AG20443 (cell line): ENCODE measurements at places on chromosomes 5 and 9.

DNA sequence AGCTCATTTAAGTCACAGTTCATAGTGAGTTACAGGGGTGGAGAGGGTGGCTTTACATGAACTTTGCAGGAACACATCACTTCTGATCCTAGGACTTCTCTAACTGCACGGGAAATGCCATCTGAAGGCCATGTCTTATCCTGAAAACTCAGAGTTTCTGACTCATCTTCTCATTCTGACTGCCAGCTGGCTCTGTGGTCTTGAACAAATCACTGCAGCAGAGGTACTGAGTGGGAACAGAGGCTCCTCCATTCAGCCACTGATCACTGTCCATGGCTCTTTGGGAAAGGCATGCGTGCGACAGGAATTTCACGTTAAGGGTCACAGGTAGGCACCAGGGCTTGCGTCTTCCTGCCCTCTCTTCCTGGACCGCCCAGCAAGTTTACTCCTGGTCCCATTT is 114.6 kb upstream of the LRRTM2 start:
- DNase-seq, result peak; percentile 79

- no peak for DNase-seq
Measured at GRCh38 chr5:40853632-40854192, 12.5 kb downstream of the CARD6 start.

- no peak for DNase-seq
Measured at GRCh38 chr9:86303316-86303975, 21.1 kb upstream of the ISCA1 start.

DNA sequence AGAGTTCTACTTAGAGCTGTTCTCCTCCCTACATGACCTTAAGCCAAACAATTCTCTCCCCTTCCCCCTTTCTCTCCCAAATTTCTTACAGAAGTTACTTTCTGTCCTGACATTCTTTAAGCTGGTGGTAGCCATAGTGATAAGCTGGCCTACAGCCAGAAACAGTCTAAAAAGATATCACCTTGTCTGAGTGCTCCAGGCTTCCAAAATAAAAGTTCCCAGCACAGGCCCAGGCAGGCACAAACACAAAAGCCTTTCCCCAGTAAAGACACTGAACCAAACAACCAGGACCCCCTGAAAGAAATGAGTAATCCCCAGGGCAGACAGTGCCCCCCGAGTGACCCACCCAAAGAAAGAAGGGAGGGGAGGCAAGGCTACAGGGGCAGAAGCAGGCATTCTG is 19.2 kb downstream of the SIL1 start:
- DNase-seq, result peak; percentile 10

DNA sequence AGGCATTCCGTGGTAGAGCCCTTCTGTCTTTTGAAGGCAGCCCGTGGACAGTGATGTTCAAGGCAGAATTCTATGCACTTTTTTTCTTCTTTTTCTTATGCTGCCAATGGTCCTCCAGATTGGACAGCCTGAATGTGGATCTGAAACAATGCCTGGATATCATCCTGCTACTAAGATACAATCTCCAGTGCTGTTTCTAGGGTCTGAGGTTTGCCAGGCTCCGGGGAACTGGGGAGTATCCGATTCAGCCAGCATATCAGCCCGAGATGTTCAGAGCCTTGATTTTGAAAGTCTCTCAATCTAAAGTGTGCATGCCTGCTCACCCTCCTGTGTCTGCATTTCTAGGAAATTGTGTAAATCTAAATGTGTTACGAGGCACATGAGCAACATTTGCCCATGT is 103.8 kb upstream of the WWC1 start:
- no peak for DNase-seq

- no peak for DNase-seq
Measured at GRCh38 chr9:113503131-113503541, 39.6 kb downstream of the RGS3 start.

DNA sequence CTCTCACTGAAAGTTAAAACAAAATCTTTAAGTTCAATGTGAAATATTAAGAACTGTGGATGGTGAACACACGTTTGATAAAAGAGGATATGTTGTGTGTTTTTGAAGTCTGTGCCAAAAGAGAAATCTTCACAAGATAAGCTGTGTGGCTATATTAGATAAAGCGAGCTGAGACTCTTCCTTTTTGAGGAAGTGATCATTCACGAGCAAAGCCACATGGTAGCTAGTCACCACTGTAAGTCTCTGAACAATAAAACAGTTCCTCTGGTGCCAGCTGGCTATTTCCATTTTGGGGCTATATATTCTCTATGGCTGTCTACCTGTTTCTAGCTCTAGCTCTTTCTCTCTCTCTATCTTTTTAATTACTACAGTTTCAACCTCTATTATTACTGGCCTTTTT is 1849.2 kb upstream of the C9orf72 start:
- no peak for DNase-seq

DNA sequence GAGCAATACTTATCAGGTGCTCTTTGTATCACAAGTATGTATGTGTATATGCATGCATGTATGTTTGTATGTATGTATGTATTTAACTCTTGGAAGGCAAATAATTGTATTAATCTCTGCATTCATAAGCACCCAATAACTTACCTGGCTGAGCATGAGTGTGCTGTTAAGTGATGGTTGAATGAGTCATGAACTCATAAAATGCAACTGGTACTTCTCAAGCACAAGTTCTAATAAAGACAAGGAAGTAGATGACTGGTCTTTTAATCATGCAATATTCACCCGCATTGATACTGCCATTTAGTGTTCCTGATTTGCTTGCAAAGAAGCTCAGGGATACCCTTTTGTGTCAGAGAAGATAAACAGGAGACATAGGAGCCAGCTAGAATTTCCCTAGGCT is 204.9 kb upstream of the TRPM3 start:
- DNase-seq, result no peak

DNA sequence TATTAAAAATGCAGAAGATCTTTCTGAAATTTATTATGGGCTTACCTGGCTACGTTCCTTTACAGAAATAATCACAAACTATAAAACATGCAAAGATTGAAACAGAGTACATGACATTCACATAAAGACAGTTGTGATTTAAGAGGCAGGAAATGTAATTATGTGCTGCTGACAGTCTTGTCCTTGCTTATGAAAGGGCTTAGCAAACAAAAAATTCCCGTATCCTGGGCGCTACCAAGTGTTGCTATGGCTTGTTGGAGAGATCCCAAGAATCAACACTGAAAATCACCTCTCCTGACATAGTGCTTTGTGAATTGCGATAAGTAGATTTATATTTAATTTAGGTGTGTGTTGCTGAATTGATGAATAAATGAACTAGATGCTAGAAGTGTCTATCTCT is 352.5 kb upstream of the C9orf72 start:
- no peak for DNase-seq

GRCh38 chr5:74623006-74623611 is 17.4 kb downstream of the ENC1 start:
- DNase-seq, result no peak

DNA sequence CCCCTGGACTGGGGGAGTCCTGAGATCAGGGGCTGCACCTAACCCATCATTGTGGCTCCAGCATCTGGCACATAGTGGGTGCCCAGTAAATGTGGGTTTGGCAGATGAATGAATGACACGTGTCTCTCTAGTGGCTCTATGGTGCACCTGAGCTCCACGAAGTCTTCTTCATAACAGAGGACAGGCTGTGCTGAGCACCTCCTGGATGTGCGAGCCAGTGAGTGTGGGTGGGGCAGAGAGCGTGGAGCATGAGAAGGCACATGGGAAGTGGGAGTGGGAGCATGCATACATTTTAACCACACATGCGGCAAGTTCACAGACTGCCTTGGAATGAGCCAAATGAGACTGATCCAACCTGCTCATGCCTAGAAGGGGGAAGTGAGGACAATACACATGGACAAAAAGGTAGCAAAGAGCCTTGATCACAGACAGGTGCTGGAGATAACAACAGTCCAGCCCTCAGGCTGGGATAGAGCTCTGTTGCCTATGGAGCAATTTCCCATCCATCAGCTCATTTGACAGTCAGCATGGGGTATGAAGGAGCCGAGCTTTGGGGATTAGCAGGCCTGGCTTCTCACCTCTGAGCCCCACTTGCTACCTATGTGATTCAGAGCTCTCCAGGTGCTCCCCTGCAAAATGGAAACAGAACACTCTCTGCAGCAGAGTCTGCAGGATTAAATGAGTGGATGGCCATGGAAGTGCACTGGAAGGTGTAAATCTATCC is 76.2 kb upstream of the TBC1D2 start:
- no peak for DNase-seq

GRCh38 chr9:72363236-72363635 is 1.8 kb downstream of the ZFAND5 start:
- no peak for DNase-seq

GRCh38 chr5:103435136-103435889 is 127.3 kb downstream of the NUDT12 start:
- DNase-seq, result no peak

DNA sequence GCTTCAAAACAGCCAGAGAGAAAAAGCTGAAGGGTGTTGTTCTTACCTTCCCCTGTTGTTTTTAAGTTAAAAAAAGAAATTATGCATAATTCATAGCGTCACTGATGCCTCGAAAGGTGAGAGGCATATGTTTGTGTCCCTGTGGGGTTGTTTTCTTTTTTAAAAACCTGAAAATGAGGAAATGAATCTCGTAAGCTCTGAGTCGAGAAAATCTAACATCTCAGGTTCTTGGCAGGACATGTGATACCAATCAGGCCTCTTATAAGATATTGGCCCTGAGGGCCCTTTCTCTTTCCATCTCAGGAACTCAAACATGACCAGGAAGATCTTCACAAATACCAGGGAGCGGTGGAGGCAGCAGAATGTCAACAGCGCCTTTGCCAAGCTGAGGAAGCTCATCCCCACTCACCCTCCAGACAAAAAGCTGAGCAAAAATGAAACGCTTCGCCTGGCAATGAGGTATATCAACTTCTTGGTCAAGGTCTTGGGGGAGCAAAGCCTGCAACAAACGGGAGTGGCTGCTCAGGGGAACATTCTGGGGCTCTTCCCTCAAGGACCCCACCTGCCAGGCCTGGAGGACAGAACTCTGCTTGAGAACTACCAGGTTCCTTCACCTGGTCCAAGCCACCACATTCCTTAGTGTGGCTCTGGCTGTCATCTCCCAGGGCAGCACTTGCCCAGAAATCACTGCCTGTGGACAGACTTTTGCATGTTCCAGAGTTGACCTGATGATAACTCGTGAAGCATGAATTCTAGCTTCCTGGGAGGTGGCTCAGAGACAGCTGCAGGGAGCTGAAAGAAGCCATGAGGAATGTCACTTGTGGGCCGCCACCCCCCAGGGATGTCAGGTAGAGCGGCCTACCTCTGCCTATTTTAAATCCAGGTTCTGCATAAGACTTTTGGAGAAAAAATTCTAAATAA is at the start of gene TAL2:
Gene TAL2, plus strand, starts transcription at position 274 of the 921 bp plus-strand sequence. Its CDS starts 40 bp downstream, at position 314.
- no peak for DNase-seq

- no peak for DNase-seq
Measured at GRCh38 chr5:179166171-179166885, 106.2 kb downstream of the ZNF354C start.

GRCh38 chr5:40001796-40002195 is 577.0 kb upstream of the DAB2 start:
- no peak for DNase-seq

DNA sequence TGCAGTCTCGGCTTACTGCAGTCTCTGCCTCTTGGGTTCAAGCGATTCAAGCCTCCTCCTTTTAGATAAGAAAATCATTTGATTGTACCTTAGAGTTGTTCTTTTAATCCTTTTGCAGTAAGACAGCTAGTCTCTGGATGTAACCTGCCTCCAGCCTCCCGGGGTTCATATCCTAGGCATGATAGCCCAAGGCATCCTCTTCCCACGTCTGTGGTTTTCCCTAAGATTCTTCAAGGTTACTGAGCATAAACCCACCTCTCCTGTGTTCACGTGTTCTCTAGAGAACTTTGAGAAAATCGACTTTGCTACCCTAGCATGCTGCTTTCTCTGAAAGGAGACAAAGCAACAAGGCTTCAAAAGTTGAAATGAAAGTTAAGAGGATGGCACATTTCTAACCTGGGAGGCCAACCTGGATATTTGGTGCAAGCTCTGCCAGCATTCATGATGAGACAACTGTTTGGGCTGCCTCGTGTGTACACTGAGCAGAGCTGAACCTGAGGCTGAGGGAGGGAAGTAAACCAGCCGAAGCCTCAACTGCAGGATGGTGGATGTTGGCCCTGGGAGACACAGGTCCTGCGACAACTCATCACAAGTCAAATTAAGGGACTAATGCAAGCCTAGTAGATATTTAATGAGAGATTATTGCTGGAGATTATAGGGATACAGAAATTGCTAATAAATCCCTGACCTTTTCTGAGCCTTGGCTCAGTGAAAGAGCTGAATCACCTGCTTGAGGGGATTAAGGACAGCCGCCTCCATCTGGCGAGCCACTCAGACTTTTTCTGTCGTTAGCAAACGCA is 261.8 kb downstream of the ARHGAP26 start:
- no peak for DNase-seq

GRCh38 chr5:170393958-170394357 is 4.8 kb upstream of the KCNMB1 start:
- no peak for DNase-seq

DNA sequence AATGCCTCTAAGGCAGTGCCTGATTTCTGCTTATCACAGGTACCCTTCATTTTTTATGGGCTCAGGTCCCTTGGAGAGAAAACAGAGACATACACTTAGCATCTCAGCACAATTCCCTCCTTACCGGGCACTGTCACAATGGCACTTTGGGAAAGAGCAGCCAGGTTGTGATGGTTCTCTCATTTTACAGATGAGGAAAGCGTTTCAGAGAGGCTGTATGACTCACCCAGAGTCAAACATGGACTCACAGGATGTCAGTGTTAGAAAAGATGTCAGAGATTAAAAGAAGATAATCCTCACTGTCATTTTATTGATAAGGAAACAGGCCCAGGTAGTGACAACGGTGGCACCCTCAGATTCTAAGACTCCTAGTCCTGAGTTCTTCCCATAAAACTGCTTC is 12.0 kb upstream of the SLC31A2 start:
- no peak for DNase-seq

DNA sequence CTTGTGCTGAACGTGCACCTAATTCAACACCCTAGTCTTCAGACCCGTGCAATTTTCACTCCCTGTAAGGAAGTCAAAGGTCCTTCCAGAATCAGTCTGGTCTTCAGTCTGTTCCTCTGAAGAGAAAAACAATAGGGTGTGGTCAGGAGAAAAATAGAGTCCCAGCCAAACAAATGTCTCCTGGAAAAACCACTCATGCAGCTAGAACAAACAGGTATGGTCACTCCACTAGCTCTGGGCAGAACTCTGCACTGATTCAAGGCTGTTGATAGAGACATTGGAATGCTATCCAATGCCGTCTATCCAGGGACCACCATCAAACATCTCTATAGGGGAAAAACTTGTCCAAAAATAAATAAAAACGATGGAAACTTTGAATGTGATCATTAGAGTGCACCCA is 81.8 kb upstream of the MAP3K1 start:
- no peak for DNase-seq
